8988T (cell line): ENCODE measurements at places on chromosomes 2 and 18.
A peak's percentile ranks its signal among the peaks of the same experiment; 100 is the strongest.

DNA sequence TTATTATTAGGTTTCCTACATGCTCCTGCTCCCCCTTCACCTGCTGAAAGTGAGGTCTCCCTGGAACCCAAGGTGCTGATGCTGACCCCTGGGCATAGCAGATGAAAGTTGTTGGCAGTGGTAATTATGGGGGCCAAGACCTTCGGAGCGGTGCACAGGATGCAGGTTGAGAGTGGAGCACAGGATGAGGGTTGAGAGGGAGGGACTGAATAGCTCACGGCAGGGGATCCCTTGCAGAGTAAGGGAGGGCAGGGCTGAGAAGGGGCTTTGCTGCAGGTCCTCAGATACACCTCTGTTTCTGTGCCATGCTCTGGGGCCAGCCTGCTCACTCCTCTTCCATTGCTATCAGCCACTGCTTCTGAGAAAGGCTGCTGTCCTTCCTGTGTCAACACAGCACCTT lies 163.3 kb downstream of the FHOD3 start:
- no peak for DNase-seq

- DNase-seq: no peak
Observed at GRCh38 chr2:98632351-98632750, 24.0 kb downstream of the UNC50 start.

DNA sequence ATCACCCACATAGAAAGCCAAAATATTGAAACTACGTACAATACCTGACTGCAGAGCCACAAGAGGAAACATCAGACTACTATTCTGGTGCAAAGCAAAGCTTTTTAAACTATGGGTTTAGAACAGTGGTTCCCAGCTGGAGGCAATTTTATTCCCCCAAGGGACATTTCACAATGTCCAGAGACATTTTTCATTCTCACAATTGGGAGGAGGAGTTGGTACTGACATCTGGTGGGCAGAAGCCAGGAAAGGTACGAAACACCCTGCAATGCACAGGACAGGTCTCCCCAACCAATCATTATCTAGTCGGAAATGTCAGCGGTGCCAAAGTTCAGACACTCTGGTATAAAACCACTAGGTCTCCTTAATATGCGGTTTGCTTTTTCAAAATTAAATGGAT lies 88.4 kb upstream of the ARL5A start:
- DNase-seq: no peak

- DNase-seq: no peak
Observed at GRCh38 chr18:12606592-12607315, 51.2 kb downstream of the SPIRE1 start.

DNA sequence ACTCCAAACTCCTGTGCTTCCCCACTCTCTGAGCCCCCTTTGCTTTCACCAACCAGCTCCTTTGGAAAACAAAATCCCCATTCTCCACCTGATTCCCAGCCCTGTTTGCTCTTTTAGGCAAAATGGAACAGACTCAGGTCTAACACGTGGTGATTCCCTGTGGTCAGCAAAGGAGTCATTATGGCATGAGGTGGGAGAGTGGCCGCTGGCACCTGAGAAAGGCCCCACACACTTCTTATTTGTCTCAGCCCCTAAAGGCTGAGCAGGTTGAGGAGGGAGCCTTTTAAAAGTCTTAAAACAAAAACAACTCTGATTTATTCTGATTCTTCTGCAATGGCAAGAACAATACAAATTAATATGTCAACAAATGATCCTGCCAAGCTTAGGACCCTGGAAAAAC lies 401.2 kb downstream of the TNS1 start:
- DNase-seq: no peak

- DNase-seq: no peak
Observed at GRCh38 chr18:62288665-62289008, 36.5 kb upstream of the TNFRSF11A start.

GRCh38 chr2:234420408-234420807 lies 76.5 kb downstream of the ARL4C start:
- no peak for DNase-seq

DNA sequence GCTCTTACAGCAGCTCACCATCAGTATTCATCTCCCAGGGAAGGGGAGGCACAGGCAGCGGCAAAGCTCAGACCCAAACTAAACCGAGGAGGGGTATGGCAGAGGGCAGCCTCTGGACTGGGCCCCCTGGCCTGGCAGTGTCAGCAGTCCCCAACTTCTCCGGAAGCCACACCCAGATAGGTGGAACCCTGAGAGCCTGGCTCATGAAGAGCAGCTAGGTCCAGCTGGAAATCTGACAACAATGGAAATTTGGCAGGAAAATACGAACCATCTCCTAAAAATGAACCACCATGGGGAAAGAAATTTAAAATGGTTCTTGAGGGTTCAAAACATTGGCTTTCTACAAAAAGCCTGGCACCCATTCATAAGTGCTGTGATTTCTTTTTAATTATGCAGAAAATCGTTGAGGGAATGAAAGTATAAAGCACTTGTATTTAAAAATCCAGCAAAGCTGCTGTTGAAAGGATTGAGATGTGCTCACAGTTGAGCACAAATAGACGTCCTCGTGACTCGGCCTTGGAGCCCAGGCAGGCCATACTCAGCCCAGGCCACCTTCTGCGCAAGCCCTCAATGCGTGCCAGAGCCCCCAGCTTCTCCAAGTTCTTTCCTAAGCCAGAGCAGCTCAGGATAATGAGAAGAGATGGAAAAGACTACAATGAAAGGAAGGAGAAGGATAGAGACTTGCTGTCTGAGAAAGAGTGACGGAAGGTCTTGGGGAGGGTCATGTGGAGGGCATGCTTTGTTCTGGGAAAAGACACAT lies 93.0 kb downstream of the COL6A3 start:
- no peak for DNase-seq

DNA sequence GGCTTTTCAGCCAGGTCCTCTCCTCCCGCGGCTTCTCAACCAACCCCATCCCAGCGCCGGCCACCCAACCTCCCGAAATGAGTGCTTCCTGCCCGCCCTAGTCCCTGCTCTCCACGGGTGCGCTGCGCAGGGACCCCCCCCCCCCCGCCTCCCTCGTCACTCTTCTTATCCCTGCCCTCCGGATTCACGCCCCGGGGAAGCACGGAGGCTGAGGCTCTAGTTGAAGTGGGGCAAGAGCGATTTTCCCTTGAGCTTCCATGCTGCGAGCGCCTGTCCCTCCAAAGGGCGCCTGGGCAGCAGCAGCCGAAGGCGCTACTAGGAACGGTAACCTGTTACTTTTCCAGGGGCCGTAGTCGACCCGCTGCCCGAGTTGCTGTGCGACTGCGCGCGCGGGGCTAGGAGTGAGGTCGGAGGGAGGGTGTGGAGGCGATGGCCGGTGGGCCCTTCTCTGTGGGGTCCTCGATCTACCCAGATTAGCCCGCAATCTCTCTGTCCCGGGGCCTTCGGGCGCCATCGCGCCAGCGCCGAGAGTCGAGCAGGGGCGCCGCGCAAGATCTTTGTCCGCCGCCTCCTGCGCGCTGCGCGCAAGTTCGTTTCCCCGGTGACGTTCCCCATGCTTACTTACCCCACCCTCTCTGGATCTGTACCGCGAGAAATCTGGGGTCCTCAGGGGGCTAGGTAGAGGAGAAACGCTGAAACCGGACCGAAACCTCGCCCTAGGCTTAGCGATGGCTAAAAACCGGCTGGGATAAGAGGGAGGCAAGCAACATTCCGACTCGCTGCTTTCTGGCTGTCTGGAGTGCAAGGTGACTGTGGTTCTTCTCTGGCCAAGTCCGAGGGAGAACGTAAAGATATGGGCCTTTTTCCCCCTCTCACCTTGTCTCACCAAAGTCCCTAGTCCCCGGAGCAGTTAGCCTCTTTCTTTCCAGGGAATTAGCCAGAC lies 677 bp downstream of the GAD1 start:
- DNase-seq: peak; percentile 46

- no peak for DNase-seq
Observed at GRCh38 chr2:79774016-79774415, 261.2 kb downstream of the CTNNA2 start.

DNA sequence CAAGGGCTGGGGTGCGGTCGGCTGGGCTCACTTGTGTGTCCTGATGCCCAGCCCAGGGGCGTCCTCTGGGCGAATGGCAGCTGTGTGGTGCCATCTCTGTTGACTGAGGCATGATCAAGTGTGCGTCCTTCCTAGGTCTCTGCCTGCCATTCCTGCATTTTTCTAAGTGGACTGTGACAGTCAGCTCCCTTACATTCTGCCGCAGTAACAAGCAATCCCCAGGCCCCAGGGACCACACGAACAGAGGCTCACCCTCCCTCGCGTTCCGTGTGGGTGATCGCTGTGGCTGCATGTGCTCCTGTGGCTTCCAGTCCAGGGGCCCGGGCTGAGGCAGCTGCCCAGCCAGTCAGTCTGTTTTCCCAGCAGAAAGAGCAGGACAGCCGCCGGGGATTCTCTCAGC lies 17.8 kb downstream of the D2HGDH start:
- DNase-seq: no peak

- no peak for DNase-seq
Observed at GRCh38 chr2:229199267-229199666, 71.8 kb downstream of the PID1 start.

DNA sequence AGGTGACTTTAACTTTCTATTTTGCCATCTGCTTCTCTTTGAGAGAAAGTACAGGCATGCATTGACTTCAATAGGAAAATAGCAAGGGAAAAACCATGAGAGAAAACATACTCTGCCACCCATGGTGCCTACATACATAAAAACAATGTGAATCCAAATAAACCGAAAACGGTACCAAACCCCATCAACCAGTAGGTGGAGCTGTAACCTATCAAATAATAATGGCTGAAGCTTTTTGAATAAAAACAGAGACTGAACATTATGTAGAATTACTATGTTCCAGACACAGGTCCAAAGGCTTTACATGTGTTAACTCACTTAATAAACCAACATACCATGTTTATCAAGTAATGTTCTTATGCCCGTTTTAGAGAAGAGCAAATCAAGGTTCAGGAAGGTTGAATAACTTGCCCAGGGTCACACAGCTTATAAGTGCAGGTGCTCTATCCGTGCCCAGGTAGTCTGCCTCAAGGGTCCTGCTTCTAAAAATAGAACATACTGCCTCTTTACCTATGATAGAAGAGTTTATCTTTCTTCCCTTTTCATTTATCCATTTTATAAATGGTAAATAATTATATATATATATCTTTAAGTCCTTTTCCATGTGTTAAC lies 293.9 kb upstream of the SYT4 start:
- no peak for DNase-seq

DNA sequence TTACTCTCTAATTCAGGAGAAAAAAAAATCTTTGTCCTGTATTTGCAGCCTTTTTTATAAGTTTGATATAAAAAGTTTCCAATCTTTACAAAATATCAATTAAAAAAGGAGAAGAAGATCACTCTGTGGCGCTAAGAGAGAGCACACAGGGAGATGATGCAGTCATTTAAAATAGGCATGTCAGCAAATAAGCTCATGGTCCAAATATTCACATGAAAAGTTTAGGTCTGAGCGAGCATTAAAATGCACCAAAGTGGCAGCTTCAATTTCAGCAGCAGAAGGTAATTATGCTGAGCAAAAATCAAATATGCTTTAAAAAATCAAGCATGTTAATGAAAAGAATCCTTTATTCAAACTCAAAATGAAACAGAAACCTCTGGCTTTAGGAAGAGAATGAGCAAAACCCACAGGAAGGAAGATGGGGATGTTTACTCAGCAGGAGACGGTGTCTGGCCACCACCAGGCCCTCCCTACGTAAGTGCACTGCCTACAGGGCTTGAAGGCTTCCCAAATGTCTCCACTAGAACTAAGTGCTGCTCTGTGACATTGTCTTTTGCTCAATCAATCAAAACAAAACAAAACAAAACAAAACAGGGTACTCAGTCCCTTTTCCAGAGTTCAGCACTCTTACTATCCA lies 120.4 kb downstream of the L3MBTL4 start:
- DNase-seq: no peak

DNA sequence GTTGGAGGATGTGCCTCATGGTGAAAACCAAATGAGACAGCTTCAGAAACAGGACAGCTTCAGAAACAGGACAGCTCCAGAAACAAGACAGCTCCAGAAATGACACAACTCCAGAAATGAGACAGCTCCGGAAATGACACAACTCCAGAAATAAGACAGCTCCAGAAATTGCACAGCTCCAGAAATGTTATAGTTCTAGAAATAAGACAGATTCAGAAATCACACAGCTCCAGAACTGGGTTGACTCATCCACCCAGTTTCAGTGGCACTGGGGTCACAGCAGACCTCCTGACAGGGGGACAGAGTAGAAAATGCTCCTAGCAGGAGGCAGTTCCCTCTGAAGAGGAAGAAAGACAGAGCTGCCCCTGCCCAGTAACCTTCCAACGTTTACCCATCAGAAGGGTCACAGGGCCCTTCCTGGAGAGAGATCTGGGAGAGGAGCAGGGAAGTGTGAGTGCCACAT lies 26.9 kb upstream of the COL6A3 start:
- DNase-seq: no peak

GRCh38 chr2:9153643-9153980 lies 53.0 kb upstream of the ASAP2 start:
- no peak for DNase-seq

- DNase-seq: no peak
Observed at GRCh38 chr2:141767051-141767450, 363.8 kb downstream of the LRP1B start.

DNA sequence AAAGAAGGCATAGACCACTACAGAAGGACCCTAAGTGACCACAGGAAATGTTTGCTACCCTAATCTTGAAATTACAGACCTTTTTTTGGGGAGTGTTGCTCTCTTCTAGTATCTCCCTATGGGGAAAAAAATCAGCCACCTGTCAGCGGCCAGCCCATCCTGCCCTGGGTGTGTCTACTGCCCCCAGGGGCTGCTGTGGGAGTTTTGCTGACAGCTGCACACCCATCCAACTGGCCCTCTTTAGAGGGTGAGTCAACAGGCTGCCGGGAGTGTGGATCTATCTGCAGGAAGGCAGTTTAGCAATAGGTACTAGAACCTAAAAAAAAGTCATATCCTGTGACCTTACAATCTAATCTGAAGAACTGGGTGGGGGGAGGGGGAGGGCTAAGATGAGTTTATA lies 796 bp upstream of the DYSF start:
- DNase-seq: peak; percentile 90

GRCh38 chr2:230439590-230439989 lies 23.6 kb downstream of the SP100 start:
- DNase-seq: no peak

DNA sequence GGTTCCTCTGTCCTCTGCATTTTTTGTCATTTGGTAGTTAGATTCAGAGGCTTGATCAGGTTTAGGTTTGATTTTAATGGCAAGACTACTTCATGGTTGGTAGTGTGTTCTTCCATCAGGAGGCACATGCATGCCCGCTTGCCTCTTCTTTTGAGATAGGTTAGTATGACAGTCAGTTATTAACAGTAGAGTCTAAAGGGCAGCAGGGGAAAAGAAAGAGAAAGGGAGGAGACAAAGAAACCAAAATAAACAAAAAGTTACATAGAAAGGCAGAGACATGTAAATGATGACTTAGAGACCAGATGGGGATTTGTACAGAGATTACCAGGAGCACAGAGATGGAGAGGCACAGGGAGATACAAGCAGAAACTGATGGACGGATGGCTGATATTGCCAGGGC lies 10.2 kb upstream of the RMP24 start:
- DNase-seq: no peak

DNA sequence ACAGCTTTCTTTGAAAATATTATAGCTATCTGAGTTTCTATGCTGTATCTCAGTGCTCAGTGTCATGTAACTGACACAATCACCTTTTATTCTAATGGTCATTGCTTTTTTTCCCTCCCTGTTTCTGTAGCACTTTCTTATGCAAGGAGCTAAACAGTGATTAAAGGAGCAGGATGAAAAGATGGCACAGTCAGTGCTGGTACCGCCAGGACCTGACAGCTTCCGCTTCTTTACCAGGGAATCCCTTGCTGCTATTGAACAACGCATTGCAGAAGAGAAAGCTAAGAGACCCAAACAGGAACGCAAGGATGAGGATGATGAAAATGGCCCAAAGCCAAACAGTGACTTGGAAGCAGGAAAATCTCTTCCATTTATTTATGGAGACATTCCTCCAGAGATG lies 56.4 kb downstream of the SCN2A start:
- DNase-seq: no peak
